ENCODE measurements at places on chromosomes 6 and 20. TPM values are rescaled to one million over a fixed set of nuclear protein-coding genes. Genes with fewer than 3 reads are reported as not detected.

Gene PBOV1
- not detected for total RNA-seq

GRCh38 chr20:44018259-44018941 is 103.7 kb downstream of the TOX2 start:
- no peak for DNase-seq
- H3K36me3 ChIP-seq = peaks cover 5% of the 10 kb centered on the region
- no peak overlapping the region for H3K4me3 ChIP-seq
- H3K27me3 ChIP-seq = peaks cover 61% of the 10 kb centered on the region

Gene MAP3K5
- total RNA-seq = 6.5 TPM

- H3K27me3 ChIP-seq = no peaks in the 10 kb centered on the region
- H3K27ac ChIP-seq = peak overlapping the region; percentile 84
- H3K36me3 ChIP-seq = peaks cover 57% of the 10 kb centered on the region
- peak overlapping the region; percentile 24 for H3K4me3 ChIP-seq
These were observed 250.1 kb downstream of the ATXN1 start for GRCh38 chr6:16511040-16511660.

DNA sequence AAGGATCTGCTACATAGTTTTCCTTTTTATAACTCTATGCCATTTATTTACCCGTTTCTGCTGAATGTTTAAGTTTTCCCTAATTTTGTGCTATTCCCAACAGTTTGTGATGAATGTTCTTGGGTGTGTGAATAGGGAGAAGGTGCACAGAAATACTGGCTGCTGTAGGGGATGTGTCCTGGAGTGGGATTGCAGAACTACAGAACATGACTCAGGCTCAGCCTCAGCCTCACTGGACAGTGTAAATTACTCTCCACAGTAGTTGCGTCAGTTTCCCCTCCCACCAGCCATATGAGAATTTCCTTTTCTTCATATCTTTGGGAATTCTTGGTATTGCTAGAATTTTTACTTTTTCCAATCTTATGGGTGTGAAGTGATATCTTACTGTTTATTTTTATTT is 57.0 kb downstream of the SLX4IP start:
- peaks cover 9% of the 10 kb centered on the region for H3K36me3 ChIP-seq
- peaks cover 47% of the 10 kb centered on the region for H3K4me1 ChIP-seq
- no peaks in the 10 kb centered on the region for H3K27me3 ChIP-seq
- H3K27ac ChIP-seq = no peak overlapping the region
- H3K4me3 ChIP-seq = no peak overlapping the region
- DNase-seq = no peak

Gene MYB
- 82.5 TPM for total RNA-seq

- no peak for DNase-seq
- peaks cover 1% of the 10 kb centered on the region for H3K27me3 ChIP-seq
- no peak overlapping the region for H3K4me3 ChIP-seq
- H3K36me3 ChIP-seq = no peaks in the 10 kb centered on the region
These were observed 343.2 kb upstream of the SULF2 start for GRCh38 chr20:48128436-48128835.

Gene SRMS
- total RNA-seq = not detected

- H3K27ac ChIP-seq = no peak overlapping the region
- no peaks in the 10 kb centered on the region for H3K27me3 ChIP-seq
- DNase-seq = no peak
- peaks cover 42% of the 10 kb centered on the region for H3K36me3 ChIP-seq
- H3K4me3 ChIP-seq = no peak overlapping the region
- peaks cover 14% of the 10 kb centered on the region for H3K4me1 ChIP-seq
These were observed 15.8 kb upstream of the MAP7 start for GRCh38 chr6:136566007-136566487.

GRCh38 chr6:25927756-25928216 is 2.7 kb downstream of the SLC17A2 start:
- H3K27me3 ChIP-seq = no peaks in the 10 kb centered on the region
- H3K4me1 ChIP-seq = peaks cover 19% of the 10 kb centered on the region
- H3K4me3 ChIP-seq = no peak overlapping the region
- no peak for DNase-seq

GRCh38 chr6:7900621-7901020 is 10.0 kb downstream of the TXNDC5 start:
- no peak overlapping the region for H3K4me3 ChIP-seq
- peaks cover 1% of the 10 kb centered on the region for H3K4me1 ChIP-seq
- H3K36me3 ChIP-seq = peaks cover 84% of the 10 kb centered on the region
- no peak overlapping the region for H3K27ac ChIP-seq
- H3K27me3 ChIP-seq = no peaks in the 10 kb centered on the region
- no peak for DNase-seq

GRCh38 chr20:34791289-34792020 is 34.0 kb downstream of the NCOA6 start:
- H3K4me3 ChIP-seq = no peak overlapping the region
- DNase-seq = no peak
- H3K27ac ChIP-seq = no peak overlapping the region
- no peaks in the 10 kb centered on the region for H3K27me3 ChIP-seq

Gene KHDC1L
- not detected for total RNA-seq

DNA sequence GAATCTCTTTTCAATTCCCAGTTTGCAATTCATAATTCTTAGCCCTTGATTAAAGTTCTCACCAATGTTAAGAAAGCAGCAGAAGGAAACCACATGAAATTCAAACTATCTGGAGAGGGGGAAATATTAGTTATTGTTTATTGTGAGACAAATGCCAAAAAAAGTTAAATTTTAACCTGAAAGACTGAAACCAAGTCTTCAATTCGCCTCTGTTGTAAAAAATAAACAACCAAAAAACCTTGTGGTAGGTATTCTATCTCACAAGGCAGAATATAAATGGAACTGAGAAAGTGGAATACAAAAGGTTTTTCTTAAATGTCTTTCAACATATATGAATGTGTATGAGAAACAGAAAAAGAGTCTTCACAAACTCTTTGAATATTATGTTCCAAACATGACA is 24.8 kb downstream of the TMX4 start:
- H3K4me3 ChIP-seq = no peak overlapping the region
- no peak overlapping the region for H3K27ac ChIP-seq
- DNase-seq = no peak
- peaks cover 38% of the 10 kb centered on the region for H3K36me3 ChIP-seq

- no peaks in the 10 kb centered on the region for H3K36me3 ChIP-seq
- peaks cover 2% of the 10 kb centered on the region for H3K4me1 ChIP-seq
- H3K27me3 ChIP-seq = peaks cover 40% of the 10 kb centered on the region
- H3K4me3 ChIP-seq = no peak overlapping the region
These were observed 2.7 kb downstream of the KCNB1 start for GRCh38 chr20:49479785-49480184.

GRCh38 chr6:35664945-35665344 is 23.8 kb downstream of the FKBP5 start:
- no peaks in the 10 kb centered on the region for H3K27me3 ChIP-seq
- no peak overlapping the region for H3K4me3 ChIP-seq
- H3K36me3 ChIP-seq = no peaks in the 10 kb centered on the region
- DNase-seq = no peak
- H3K4me1 ChIP-seq = peaks cover 19% of the 10 kb centered on the region

DNA sequence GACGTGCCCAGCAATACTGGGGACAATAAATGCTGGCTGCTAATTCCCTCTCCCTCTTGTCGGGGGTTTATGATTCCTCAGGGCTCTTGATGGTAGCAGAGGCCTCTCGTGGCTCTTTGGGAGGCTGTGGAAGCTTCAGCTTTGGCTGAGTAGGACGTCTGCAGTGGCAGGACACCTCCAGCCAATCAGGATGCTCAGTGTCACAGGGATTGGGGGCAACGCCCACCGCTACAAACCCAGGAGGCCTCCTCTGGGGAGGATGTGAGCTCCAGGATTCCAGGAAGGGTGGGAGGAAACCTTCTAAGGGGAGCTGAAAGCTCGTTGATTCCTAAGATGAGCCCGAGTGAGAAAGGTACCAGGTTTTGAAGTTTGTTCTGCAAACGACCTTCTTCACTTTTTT is 19.4 kb downstream of the RSPO4 start:
- H3K4me3 ChIP-seq = no peak overlapping the region
- no peaks in the 10 kb centered on the region for H3K36me3 ChIP-seq
- H3K27ac ChIP-seq = no peak overlapping the region
- DNase-seq = no peak

DNA sequence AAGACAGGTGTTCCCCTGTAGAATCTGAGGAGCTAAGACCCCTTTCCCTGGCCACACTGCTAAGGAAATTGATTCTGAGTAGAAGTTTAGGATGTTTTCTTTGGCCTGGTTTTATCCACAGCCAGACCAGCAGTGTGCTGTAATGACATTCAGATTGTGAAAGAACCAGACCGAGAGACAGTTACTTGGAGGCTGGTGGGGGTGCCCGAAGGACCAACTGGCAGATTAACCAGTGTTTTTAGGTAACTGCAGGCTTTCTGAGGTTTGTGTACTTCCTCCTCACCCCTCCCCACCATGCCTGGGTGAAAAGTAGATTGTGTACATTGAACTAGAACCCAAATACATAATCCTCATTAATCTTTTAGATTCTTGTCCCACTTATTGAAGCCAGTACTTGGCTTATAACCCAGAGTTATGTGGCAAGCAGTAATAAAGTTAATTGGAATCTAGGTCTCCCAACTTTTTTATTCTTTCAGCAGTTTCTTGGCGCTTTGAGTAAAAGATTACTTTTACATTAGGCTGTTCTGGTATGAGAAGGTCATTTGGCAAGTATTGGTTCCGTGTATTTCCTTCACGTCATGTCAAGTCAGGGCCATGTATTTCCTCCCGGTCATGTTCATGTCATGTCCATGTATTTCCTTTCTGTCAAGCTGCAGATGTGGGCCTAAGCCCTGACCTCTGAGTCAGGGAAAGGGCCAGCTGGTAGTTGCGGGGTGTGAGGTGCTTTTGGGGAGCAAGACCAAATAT is 93.7 kb downstream of the TCP11 start:
- no peak for DNase-seq
- H3K27ac ChIP-seq = no peak overlapping the region
- H3K27me3 ChIP-seq = no peaks in the 10 kb centered on the region

DNA sequence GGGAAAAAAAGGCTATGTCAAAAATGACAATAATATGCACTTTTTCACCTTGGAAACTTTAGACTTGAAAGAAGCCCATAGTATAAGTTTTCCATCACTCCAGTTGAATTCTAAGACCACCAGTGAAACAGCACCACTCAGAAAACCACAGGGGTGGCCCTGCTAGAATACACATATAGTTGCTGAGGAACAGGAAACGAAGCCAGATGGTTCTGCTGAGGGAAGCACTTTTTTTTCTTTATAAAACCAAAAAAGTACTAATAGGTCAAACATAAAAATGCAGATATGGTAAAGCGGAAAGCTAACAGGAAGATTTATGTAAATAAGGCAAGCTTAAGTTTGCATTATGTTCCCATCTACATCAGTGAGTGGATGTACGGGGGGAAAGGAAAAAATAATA is 303.9 kb downstream of the FOXC1 start:
- no peaks in the 10 kb centered on the region for H3K36me3 ChIP-seq
- H3K4me1 ChIP-seq = peaks cover 23% of the 10 kb centered on the region

DNA sequence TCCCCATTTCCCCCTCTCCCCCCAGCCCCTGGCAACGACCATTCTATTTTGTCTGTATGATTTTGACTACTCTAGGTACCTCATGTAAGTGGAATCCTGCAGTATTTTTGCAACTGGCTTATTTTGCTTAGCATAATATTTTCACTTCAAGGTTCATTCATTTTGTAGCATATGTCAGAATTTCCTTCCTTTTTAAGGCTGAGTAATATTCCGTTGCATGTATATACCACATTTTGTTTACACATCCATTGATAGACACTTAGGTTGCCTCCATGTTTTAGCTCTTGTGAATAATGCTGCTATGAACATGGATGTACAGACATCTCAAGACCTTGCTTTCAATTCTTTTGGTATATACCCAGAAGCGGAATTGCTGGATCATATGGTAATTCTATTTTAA is 1.4 kb upstream of the UQCC2 start:
- DNase-seq = no peak
- peaks cover 29% of the 10 kb centered on the region for H3K4me1 ChIP-seq
- no peak overlapping the region for H3K4me3 ChIP-seq
- H3K27ac ChIP-seq = no peak overlapping the region
- H3K36me3 ChIP-seq = peaks cover 27% of the 10 kb centered on the region
- H3K27me3 ChIP-seq = peaks cover 4% of the 10 kb centered on the region

Gene CDSN
- total RNA-seq = not detected

Gene RAB32
- 2.4 TPM for total RNA-seq

- H3K4me1 ChIP-seq = peaks cover 8% of the 10 kb centered on the region
- peaks cover 31% of the 10 kb centered on the region for H3K27me3 ChIP-seq
- H3K27ac ChIP-seq = no peak overlapping the region
- DNase-seq = no peak
- H3K36me3 ChIP-seq = no peaks in the 10 kb centered on the region
- H3K4me3 ChIP-seq = no peak overlapping the region
These were observed 861 bp upstream of the NHSL1 start for GRCh38 chr6:138500045-138500665.

- DNase-seq = no peak
- H3K27me3 ChIP-seq = peaks cover 22% of the 10 kb centered on the region
- H3K27ac ChIP-seq = no peak overlapping the region
- H3K36me3 ChIP-seq = no peaks in the 10 kb centered on the region
- peaks cover 6% of the 10 kb centered on the region for H3K4me1 ChIP-seq
These were observed 34.5 kb upstream of the RPS6KA2 start for GRCh38 chr6:166661327-166662085.

- no peaks in the 10 kb centered on the region for H3K4me1 ChIP-seq
- H3K27me3 ChIP-seq = no peaks in the 10 kb centered on the region
- no peaks in the 10 kb centered on the region for H3K36me3 ChIP-seq
- no peak overlapping the region for H3K4me3 ChIP-seq
- no peak for DNase-seq
- H3K27ac ChIP-seq = no peak overlapping the region
These were observed 576.4 kb downstream of the LMBRD1 start for GRCh38 chr6:69220375-69220774.

Gene GJA1
- not detected for total RNA-seq

Gene RALY
- total RNA-seq = 149 TPM

DNA sequence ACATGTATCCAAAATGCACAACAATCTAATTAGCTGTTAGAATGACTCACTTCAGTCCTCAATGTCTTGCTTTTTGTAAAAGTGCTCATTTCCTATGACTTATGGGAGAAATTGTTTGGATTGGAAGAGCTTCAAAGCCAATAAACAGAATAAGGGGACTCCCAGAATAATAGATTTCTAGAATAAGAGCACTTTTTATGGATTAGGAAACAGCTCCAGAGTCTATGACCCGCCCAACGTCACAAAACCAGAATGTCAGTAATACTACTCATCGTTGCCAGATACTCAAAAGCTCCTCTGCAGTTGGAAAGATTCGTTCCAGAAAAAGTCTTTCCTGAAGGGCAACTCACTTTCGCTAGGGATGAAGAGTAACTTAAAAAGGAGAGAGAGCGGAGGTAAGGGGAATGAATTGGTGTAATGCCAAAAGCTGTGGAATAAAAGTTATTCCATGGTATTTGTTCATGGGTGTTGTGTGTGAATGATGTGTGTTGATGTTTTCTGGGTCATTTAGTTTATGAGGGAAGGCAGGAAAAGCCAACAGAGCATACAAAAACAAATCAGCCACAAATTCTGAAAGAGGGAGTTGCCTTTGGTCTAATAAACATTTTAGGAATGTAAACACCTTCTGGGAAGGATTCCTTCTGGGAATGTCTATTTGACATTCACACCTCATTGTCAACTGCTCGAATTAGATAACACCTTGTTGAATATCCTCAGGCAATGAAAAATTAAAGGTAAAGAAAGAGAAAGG is 64.6 kb downstream of the SYNE1 start:
- DNase-seq = no peak
- no peak overlapping the region for H3K4me3 ChIP-seq
- H3K27ac ChIP-seq = no peak overlapping the region
- no peaks in the 10 kb centered on the region for H3K4me1 ChIP-seq
